Stimulated activated CD8-positive, alpha-beta memory T cell treated with anti-CD3 and anti-CD28 coated beads, Interleukin-2, amount 100 ng/mL, for 48 hours (primary cell): ENCODE measurements at places on chromosomes 11 and 22.

DNA sequence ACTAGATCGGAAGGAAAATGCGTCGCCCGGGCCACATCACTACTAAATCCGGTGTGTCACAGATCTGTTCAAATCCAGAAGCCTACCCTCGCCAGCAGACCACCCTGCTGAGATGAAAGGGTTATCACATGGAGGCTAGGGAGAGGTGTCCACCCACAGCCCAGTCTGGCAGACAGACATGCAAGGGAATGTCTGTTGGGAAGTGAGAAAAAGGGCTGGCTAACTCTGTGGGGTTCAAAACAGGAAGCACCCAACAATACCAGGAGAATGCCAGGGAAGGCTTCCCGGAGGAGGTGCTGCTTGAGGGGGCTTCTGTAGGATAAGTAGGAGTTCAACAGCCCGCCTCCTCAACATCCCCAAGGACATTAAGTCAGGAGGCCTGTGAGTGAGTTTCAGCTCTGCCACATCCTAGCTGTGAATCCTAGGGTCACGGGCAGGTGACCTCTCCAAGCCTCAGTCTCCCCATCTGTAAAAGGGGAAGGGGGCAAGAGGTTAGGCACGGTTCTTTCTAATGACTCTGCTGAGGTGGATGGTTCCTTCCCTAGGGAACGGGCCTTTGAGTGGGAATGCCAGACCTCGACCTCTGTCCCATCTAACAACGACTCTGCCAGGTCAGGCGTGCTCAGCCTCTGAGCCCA lies 1.1 kb downstream of the TPST2 start:
- no peak for DNase-seq

- no peak for DNase-seq
These were observed 175.7 kb upstream of the PITPNB start for GRCh38 chr22:28094771-28095170.

DNA sequence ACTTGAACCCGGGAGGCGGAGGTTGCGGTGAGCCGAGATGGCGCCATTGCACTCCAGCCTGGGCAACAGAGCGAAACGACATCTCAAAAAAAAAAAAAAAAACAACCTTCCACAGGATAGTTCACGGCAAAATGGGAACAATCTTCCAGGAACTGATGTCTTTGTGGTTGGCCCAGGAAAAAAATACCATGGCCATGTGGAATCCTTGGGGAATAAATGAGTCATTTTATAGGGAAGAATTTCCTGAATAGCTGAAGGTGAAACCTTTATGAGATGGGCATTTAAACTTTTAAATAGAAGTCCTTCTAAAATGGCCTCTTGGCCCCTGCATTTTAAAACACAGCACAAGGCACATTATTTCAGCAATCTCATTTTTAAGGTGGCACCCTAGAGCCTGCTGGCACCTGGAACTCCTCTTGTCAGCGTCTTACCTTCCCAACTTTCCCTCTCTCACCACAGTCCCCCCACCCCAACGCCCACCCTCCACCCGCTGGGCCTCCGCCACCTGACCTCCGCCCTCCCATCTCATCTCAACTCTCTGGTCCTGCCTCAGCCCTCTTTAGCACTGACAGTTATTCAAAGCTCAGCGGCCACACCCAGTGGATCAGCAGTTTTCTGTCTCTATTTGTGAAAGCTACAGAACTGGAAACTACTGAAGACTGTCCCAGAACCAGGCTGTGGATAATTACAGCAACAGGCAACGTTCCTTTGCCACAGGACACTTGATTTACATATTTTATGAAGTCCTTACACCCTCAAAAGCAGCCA lies 43.1 kb downstream of the SCGB1A1 start:
- no peak for DNase-seq

- DNase-seq = no peak
These were observed 63.4 kb upstream of the CARD18 start for GRCh38 chr11:105202844-105203548.

DNA sequence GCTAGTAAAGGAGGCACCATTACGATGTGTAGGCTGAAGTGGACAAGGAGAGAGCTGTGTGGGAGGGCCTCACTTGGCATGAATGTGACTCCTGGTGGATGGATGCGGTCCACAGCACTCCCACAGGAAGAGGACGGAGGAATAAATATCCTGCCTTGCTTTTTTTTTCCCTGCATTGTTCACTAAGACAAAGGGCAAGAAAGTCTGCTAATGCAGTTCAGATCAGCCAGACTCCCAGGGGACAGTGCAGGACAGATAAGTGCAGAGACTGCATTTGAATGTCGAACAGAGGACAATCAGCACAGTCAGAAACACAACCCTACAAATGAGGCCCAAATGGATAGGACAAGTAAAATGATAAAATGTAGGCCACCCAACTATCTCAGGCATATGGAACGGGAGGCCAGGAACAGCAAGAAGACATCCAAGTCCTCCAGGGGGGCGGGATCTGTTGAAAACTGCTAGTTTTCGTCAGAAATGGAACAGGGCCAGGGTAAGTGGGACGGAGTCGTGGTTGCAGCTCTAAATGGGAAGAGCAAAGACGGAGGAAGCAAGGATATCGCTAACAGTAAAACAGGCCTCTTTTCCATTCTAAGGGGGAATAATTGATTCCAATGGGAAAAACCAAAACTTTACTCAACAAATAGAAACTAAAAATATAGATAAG lies 25.2 kb upstream of the OR8B8 start:
- no peak for DNase-seq

- DNase-seq = no peak
These were observed 2.4 kb upstream of the SCGB2A2 start for GRCh38 chr11:62267576-62267975.

GRCh38 chr11:79110796-79111195 lies 330.0 kb downstream of the TENM4 start:
- DNase-seq = no peak

GRCh38 chr11:20000351-20001134 lies 159.7 kb downstream of the DBX1 start:
- DNase-seq = no peak

DNA sequence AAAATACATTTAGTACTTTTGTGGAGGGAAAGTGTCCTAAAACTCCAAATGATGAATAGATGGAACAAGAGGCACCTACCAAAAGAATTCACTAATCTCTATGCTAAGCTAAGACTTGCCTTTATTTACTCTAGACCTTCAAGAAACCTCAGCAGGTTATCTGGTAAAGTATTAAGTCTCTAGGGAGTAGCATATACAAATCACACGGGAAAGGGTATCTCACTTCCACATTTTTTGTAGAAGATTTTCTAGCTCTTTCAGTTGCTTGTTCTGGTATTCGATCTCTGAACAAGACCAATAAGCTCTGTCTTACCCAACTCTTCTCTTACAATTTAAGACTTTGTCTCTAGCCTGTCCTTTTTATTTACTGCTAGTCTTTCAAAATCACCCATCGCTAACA lies 18.1 kb upstream of the CADM1 start:
- no peak for DNase-seq

GRCh38 chr11:102389253-102389652 lies 42.2 kb downstream of the BIRC2 start:
- no peak for DNase-seq

- no peak for DNase-seq
These were observed 33.8 kb upstream of the SPON1 start for GRCh38 chr11:13928566-13929251.

GRCh38 chr11:69636512-69637197 lies 4.3 kb upstream of the CCND1 start:
- no peak for DNase-seq

- no peak for DNase-seq
These were observed 18.2 kb downstream of the CALCB start for GRCh38 chr11:15091625-15092024.

DNA sequence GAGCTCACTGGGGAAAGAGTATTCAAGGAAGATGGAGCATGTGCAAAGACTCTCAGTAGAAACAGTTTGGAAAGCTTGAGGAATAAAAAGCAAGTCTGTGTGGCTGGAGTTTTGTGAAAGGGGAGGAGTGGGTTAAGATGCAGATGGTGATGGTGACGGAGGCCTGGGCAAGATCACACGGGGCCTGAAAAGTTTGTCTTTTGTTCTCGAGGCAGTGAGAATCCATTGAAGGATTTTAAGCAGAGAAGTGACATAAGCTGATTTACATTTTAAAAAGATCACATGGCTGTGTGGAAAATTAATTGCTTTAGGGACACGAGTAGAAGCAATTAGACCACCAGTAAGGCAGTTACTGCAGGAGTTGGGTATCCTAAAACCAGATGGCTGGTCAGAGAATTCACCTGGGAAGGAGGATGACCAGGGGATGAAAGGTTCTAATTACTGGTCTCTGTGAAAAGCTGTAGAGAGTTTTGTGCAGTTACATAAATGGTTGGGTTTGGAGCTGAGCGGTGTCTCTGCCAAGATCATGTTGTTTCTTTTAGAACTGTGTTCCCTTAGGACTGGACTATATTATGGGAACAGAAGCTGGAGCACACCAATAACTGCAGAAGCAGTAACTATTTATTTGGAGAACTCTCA lies 7.1 kb downstream of the RRP8 start:
- DNase-seq = no peak
